ENCODE measurements at places on chromosomes 3 and 15.

- no peak for DNase-seq
These were observed 192.3 kb downstream of the RPLP1 start for GRCh38 chr15:69644876-69645275.

GRCh38 chr15:80974914-80975313 is 14.7 kb downstream of the MESD start:
- DNase-seq, result no peak

GRCh38 chr15:31098953-31099740 is 2.4 kb downstream of the TRPM1 start:
- DNase-seq, result no peak

DNA sequence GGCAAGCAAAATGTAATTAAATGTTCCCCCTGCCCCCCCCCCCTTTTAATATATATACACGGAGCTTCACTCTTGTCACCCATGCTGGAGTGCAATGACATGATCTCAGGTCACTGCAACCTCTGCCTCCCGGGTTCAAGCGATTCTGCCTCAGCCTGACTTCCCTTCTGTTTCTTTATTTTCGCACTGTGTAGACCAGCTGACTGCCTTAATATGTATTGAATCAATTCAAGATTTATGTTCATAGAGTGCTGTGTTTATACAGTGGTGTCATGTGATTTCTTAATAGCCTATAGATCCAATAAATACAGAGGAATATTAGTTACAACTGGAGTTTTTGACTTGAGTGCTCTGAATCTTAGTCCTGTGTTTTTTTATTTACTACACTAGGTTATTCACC is 39.0 kb downstream of the SLC25A36 start:
- DNase-seq, result no peak

DNA sequence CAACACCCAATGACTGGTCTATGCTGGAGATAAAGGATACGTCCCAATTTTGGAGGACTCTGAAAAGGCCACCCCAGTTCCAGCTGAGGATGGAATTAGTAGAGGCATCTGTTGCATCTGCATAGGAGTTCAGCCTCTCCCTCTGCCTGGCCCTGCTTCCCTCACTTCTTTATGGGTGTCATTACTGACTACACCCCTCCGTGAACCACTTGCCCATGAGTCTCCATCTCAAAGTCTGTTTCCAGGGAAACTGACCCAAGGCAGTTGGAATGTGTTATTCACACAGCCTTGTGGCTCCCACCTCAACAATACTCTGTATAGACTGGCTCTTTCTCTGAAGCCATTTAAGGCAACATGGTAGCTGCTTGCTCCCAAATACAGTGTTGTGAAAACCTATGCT is 21.4 kb upstream of the PCOLCE2 start:
- no peak for DNase-seq

DNA sequence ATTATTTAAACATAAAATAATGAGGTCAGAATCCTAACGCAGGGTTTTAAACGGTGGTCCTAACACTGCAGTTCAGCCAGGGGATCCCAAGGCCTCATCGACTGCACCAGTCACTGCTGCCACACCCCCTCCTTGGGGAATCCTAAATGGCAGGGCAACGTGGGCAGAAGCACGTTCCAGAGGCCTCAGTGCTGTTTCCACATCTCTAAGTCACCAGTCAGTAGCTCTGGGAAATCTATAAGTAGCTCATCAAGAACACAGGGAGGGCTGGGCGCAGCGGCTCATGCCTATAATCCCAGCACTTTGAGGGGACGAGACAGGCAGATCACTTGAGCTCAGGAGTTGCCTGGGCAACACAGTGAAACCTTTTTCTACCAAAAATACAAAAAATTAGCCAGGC is 47.5 kb downstream of the PRTG start:
- no peak for DNase-seq

- no peak for DNase-seq
These were observed 26.1 kb downstream of the TAMM41 start for GRCh38 chr3:11820531-11821041.

GRCh38 chr3:53776494-53777101 is 69.6 kb downstream of the CHDH start:
- no peak for DNase-seq

GRCh38 chr15:68819495-68820294 is 1.0 kb downstream of the ANP32A start:
- peak; percentile 43 for DNase-seq

GRCh38 chr3:160768918-160769317 is 12.9 kb downstream of the PPM1L start:
- DNase-seq, result no peak

DNA sequence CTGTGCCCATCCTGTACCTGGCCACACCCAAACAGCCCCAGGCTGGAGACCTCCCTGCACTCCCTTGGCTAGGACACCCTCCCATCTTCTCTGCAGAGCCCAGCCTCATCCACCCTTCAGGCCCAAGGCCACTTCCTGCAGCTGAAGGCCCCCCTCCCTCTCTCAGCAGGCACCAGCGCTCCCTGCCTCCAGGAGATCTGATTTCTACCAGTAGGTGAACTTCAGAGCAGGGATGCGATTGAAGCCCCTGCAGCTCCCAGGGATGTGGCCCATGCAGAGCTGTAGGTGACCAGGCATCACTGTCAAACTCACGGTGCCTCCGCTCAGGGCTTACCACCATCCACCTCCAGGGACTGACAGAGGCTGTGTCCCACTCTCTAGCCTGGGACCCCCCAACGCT is 96.3 kb downstream of the NUP210 start:
- DNase-seq, result no peak

GRCh38 chr3:14783480-14784086 is 35.2 kb upstream of the FGD5 start:
- no peak for DNase-seq

DNA sequence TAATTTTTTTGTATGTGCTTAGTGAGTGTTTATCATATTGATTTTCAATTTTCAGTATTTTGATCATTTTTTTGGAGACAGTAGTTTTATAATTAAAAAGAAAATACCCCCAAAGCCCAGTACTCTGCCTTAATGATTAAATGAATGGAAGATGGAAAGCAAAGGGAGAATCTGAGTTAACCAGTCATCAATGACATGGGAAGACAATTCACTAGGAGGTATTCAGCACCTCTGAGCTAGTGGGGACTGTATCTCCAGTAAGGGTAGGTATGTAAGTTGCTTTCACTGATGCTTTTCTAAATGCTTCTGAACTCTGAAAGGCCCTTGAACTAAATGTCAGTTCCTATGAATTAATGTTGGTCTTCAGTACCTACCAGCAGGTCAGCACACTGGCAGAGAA is 590.4 kb upstream of the DPPA4 start:
- DNase-seq, result no peak

GRCh38 chr15:23565395-23566070 is at the start of gene MKRN3:
TSS of gene MKRN3 (plus strand) at chr15:23565674. CDS start at chr15:23565783, 109 bp downstream.
- DNase-seq, result peak; percentile 5

DNA sequence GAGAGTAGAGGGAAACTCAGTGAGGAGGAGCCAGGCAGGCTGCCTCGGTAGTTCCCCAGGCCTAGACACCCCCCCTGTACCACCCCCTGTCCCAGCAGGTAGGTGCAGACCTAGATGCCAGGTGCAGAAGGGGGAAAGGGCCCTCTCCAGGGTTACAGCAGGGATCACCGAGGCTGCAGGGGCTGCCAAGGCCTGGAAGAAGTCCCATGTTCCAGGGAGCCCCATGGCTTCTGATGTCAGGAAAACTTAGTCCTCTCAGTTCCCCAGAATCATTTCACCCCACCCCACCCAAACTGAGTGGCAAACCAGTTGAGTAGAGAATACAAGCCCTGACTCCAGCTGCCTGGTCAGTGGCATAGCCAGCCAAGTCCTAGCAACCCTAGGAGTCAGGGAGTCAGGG is 7.4 kb upstream of the SEMA3B start:
- DNase-seq, result no peak

- DNase-seq, result no peak
These were observed 222.9 kb upstream of the NDN start for GRCh38 chr15:23910030-23910429.

GRCh38 chr3:19891740-19892139 is 42.3 kb downstream of the EFHB start:
- no peak for DNase-seq

GRCh38 chr3:71987089-71987735 is 202.3 kb upstream of the PROK2 start:
- DNase-seq, result peak; percentile 21

GRCh38 chr3:43779850-43780249 is 89.1 kb downstream of the ABHD5 start:
- DNase-seq, result no peak

GRCh38 chr15:26438316-26438715 is 334.6 kb downstream of the GABRB3 start:
- DNase-seq, result no peak

DNA sequence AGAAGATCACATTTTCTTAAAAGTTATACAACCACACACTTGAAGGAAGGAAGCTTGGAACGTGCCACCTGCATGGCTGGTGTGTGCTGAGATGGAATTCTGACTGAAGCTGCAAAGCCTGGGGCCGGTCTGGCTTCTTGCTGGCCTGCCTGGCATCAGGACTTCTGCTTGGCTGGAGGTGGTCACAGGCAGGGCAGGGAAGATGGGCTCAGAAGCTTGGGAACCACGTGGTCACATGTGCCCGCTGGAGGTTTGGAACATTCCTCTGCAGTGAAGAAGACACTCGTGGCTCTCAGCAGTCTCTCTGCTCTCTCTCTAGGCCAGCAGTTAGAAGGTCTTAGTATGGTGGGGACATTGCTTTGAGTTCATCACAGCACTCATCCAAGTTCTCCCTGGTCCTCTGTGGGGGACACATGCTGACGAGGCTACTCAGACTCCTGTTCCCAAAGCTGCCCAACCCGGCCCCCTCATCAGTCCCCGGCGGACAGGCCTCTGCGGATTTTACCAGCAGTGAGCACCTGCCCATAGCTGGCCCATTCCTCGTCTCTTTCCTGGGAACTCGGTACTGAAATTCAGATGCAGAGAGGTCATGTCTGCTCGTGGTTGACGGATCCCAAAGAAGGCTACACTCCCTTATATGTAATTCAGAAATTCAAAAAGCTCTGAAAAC is 229.0 kb downstream of the ADAMTS17 start:
- no peak for DNase-seq

- DNase-seq, result no peak
These were observed 5.7 kb upstream of the KLHL24 start for GRCh38 chr3:183629546-183630301.

- no peak for DNase-seq
These were observed 13.1 kb downstream of the MME start for GRCh38 chr3:155093261-155093660.

DNA sequence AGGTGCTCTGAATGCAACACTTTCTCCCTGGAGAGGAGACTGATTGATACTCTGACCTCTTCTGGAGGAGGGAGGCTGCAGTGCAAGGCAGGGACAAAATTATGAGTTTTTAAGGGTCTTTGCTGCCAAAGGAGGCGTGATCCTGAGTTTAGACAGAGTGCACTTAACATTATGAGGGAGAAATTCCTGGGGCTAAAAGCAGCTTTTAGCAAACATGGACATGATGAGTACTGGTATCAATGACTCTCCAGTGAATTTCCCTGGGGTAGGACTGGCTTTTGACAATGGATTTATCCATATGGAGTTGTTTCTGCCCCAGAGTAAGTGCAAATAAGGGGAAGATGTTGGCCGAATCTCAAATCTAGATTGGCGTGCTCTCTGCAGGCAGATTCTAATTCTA is 133.1 kb downstream of the THSD4 start:
- DNase-seq, result no peak

DNA sequence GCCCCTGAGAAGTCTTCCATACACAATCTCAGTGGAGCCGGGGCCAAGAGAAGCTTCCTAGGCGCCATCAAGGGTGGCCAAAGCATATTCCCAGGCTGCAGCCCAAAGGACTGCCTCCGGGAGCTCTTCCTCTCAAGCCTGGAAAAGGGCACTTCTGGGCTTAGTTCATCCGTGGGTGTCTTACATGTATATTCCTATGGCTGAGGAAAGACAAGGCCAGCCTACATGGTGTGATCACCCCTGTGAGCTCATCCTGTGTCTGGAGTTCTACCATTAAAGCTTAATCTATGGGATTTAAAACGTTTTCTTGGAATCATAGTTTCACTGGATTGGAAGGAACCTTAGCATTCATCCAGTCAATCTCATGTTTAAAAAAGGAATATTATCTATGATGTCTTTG is 21.9 kb upstream of the TIMP4 start:
- DNase-seq, result no peak

DNA sequence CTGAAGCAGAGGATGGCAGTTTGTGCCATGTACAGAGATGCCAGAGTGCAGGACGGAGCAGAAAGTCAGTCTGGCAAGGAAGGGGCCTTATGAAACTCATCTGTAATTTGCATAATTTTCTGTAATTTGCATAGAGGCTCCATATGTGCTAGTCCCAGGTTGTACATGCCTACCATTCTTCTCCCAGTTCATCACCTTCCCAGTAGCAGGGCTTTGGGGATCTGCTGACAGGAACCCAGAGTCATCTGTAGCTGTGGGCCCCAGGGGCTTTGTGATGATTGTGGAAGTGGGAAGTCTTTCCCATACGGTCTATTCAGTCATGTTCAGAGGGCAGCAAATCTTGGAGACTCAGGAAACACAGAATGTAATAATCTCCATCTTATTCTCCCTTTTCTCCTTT is 42.4 kb upstream of the SIAH2 start:
- no peak for DNase-seq

DNA sequence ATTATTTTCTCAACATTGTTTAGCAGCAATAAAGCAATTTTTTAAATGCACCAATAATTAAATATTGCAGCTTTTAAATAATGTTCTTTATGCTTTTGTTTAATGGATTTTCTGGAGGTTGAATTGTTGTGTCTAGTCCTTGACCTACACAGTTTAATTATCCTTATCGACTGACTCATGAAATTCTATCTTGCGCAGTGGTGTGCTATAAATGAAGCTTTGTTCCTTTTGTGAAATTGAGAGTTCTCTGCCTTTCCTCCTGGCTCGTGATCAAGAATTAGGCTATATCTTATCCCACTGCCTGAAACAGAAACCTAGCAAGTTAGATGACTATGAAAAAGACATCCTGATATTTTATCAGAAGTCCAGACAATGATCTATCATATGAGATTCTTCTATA is 37.0 kb upstream of the PIK3R4 start:
- DNase-seq, result no peak

DNA sequence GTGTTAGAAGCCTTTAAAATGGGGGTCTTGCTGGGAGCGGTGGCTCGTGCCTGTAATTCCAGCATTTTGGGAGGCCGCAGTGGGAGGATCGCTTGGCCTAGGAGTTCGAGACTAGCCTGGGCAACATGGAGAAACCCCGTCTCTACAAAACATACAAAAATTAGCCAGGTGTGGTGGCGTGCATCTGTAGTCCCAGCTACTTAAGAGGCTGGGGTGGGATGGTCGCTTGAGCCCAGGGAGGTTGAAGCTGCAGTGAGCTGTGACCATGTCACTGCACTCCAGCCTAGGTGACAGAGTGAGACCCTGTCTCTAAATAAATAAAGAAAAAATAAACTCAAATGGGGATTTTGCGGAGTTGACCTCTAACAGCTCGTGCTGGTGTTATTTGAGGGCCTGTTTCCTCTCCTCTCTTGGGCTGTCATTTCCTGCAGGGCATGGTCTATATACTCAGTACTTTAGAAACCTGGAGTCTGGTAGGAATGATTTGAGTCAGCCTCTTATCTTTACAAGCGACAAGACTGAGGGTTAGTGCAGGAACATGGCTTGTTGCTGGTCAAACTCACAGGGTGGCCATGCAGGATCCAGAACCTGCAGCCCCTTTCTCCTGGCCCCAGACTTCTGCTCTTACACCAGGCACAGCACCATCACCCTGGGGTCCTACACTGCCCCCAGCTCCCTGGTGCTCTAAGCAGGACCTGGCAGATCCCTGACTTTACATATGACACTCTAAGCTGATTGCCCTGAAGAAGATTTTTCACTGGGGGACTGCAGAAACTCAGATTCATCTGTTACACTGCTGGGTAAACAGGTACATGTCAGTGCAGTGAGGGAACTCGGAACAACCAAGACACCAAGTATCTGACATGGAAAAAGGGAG is 15.1 kb downstream of the EHD4 start:
- no peak for DNase-seq

GRCh38 chr3:132222868-132223538 is 94.2 kb upstream of the ACP3 start:
- DNase-seq, result no peak

All from hematopoietic multipotent progenitor cell treated with erythropoietin and hydrocortisone succinate and interleukin-3 and kit ligand, for 17 days (in vitro differentiated cells).